ENCODE measurements at places on chromosomes 1 and 21. TPM values are rescaled to one million over a fixed set of nuclear protein-coding genes. Genes with fewer than 3 reads are reported as not detected.
A peak's percentile ranks its signal among the peaks of the same experiment; 100 is the strongest.

OPRD1 gene
- 0.21 TPM for total RNA-seq

YBX1 gene
- 894 TPM for total RNA-seq

CTSS gene
- 12.2 TPM for total RNA-seq

TARBP1 gene
- total RNA-seq, result 17.3 TPM

SPRR2D gene
- 8.0 TPM for total RNA-seq

GRCh38 chr1:226482196-226482595 is 66.4 kb upstream of the STUM start:
- no peak for DNase-seq

GRCh38 chr1:53262000-53262399 is 23.7 kb upstream of the MAGOH start:
- no peak for DNase-seq

- no peak for DNase-seq
These were observed 1.1 kb upstream of the GNG12 start for GRCh38 chr1:67834246-67834877.

DNA sequence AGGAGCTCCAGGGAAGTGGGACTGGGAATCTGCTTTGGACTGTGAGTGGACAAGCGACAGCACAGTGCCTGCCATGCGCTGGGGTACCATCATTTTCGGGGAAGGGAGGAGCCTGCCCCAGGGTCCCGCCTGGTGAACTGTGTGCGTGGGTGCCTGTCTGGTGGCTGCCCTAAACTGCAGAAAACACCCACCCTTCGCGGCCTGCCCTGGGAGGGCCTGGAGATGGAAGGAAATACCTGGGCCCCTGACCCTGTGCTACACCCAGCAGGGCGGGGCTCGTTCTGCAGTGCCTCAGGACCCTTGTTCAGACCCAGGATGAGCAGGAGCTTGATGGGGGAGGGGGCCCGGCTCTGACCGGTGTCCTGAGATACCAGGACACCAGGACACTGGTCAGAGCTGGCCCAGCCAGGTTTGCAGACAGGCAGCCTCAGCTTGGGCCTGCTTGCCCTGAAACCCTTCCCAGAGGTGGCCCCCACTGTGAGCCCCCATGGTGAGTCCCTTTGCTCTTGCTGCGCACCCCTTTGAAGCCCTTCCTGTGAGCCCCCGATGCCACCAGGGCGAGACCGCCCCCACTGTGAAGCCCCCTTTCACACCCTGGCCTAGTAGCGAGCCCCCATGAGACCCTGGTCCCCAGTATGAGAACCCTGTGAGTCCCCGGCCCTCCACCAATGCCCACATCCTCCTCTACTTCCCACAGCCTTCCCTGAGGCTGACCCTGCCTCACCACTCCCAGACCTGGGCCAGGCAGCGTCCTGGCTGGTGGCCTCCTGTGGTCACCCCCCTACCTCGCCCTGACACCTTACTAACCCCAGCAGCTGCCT is 2.6 kb downstream of the GJC2 start:
- DNase-seq, result no peak

GRCh38 chr1:63155437-63155836 is 166.9 kb upstream of the FOXD3 start:
- DNase-seq, result no peak

DNA sequence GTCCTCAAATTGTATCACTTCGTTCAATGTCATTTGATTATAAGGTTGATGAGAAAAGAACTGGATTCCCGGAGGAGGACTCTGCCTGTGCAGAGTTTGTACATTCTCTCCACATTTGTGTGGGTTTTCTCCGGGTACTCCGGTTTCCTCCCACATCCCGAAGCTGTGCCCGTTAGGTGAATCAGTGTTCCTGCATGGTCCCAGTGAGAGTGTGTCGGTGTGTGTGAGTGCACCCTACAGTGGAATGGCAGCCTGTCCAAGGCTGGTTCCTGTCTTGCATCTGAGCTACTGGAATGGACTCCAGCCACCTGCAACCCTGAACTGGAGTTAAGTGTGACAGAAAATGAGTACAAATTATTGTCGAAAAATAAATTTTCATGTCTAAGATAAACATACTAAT is 92.2 kb upstream of the KCTD3 start:
- DNase-seq, result no peak

- no peak for DNase-seq
These were observed 526 bp downstream of the TPR start for GRCh38 chr1:186374303-186375151.

GRCh38 chr1:76300556-76300955 is 226.0 kb downstream of the ST6GALNAC3 start:
- DNase-seq, result no peak

- no peak for DNase-seq
These were observed 23.4 kb upstream of the RNF187 start for GRCh38 chr1:228463559-228464455.

DNA sequence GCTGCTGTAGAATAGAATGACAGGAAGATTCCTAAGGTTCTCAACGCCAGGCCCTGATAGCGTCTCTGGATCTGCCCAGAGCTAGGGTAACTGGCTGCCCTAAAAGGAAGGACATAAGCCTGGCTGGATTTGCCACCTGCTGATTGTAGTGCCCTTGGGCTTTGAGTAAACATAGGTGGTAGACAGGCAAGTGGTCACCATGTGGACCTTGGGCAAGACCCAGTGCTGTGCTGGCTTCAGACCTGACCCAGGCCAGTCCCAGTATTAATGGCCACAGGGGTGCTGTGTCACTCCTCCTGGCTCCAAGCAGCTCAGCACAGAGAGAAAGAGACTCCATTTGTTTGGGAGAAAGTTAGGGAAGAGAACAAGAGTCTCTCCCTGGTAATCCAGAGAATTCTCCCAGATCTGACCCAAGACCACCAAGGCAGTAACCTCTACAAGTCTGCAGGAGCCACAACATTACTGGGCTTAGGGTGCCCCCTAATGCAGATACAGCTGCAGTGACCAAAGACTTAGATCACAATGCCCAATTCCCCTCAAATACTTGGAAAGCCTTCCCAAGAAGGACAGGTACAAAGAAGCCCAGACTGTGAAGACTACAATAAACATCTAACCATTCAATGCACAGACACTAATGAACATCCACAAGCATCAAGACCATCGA is 44.5 kb downstream of the PHTF1 start:
- no peak for DNase-seq

GRCh38 chr1:116306102-116306501 is 66.9 kb upstream of the ATP1A1 start:
- no peak for DNase-seq

GRCh38 chr1:101408212-101409042 is 171.6 kb downstream of the S1PR1 start:
- DNase-seq, result no peak

DNA sequence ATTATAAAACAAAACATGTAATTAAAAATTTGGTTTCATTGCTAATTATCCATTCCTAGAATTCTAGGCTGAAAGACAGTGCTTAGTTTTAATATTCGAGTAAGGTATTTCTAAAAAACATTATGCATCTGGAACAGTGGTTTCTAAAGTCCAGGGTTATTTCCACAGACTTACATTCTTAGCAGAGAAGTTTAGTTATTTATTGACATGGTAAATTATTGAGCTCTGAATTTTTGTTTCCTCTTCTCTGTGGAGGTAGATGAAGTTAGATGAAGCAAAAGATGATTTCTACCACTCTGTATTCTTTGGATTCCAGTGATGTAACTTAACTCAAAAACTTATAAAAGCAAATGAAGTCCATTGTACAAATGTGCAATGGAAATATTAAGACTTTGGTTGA is 709.4 kb downstream of the MRPL39 start:
- no peak for DNase-seq

DNA sequence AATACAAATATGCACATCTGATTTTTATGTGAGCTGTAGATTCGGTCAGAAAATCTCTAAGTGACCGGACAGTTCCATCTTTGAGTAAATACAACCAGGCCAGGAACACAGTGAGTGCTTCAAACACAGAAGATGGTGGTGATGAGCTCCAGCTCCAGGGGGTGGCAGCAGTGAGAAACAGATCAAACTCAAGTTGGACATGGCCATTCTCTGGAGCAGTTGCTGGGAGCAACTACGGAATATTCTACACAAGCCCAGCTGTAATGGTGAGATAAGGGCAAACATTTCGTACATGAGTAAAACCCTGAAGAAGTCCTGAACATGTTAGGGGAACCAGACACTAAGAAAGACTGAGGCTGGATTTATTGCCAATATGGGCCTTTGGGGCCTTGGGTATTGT is 100.7 kb downstream of the BARHL2 start:
- DNase-seq, result no peak

DNA sequence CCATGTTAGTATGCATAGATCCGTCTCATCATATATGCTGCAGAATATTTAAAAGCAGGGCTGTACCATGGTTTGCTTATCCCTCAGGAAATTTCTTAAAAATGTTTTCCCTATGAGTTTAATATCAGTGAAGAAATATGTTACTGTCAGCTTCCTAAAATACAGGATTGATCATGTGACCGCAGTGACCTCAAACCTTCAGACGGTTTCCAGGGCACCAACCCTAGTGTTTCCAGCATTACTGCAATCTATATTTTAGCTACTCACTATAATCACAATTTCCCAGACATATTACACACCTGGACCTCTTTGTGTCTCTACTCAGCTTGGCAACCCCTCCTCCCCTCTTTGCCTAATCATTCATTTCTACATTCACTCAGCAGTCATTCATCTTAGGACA is 7.7 kb upstream of the SDHB start:
- DNase-seq, result no peak

DNA sequence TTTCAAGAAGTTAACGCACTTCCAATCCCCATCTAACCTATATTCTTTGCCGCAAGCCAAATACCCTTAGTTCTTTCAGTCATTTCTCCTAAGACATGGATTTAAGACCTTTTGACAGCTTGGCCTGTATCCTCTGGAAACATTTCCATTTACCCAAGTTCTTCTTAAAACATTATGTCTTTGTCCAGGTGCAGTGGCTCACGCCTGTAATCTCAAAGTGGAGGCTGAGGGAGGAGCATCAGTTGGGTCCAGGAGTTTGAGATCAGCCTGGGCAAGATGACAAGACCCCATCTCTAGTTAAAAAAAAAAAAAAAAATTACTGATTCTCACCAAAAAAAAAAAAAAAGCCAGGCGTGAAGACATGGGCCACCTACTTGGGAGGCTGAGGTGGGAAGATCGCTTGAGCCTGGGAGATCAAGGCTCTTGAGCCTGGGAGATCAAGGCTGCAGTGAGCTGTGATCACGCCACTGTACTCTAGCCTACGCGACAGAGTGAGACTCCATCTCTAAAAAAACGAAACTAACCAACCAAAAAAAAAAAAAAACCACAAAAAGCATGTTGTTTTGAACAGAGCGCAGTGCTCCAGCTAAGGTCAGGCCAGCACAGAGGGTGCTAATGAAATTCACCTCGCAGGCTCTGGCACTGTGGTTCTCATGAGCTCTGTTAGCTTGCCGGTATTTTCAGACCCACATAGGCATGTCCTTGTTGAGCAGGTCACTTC is 36.0 kb downstream of the NUAK2 start:
- DNase-seq, result no peak

- DNase-seq, result no peak
These were observed 2233.1 kb downstream of the MRPL39 start for GRCh38 chr21:23374155-23374554.

DNA sequence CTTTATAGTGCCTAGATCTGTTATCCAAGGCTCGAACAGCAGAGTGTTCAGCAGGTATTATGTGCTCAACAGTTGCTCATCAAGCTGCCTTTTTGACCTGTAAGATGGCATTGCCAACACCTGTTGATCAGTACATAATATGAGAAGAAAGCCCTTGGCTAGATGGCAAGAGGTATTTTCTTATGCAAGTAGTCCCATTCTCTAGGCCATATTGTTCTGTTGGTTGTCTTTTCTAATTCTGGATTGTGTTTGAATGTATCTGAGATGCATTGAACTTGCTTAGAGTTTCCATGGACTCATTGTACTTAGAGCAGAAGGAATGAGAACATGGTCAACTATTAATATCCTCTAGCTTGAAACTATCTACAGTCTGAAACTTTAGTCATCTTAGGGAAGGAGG is 57.4 kb downstream of the LRRC8D start:
- no peak for DNase-seq

GRCh38 chr1:39088658-39089057 is 62.5 kb downstream of the NDUFS5 start:
- DNase-seq, result no peak

- no peak for DNase-seq
These were observed 6.8 kb downstream of the MIER1 start for GRCh38 chr1:66931590-66931989.

- DNase-seq, result peak; percentile 93
These were observed 84.7 kb upstream of the LYPLAL1 start for GRCh38 chr1:219088778-219089557.

DNA sequence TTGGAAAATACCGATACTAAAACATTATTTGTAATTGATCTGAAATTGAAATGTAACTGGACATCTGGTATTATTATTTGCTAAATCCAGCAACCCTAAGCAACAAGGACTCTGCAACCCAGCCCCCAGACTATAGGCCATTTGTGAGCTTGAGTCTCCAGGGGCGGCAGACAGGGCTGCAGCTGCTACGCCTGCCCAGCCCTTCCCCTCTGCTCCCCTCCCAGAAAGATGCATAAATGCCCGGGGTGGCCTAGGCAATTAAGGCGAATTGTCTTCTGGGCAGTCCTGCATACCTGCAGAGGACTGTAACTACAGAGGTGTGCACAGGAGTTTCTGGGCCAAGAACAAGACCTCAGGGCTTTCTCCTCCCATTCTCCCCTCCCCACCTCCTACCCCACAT is 41.2 kb upstream of the LBR start:
- no peak for DNase-seq

DNA sequence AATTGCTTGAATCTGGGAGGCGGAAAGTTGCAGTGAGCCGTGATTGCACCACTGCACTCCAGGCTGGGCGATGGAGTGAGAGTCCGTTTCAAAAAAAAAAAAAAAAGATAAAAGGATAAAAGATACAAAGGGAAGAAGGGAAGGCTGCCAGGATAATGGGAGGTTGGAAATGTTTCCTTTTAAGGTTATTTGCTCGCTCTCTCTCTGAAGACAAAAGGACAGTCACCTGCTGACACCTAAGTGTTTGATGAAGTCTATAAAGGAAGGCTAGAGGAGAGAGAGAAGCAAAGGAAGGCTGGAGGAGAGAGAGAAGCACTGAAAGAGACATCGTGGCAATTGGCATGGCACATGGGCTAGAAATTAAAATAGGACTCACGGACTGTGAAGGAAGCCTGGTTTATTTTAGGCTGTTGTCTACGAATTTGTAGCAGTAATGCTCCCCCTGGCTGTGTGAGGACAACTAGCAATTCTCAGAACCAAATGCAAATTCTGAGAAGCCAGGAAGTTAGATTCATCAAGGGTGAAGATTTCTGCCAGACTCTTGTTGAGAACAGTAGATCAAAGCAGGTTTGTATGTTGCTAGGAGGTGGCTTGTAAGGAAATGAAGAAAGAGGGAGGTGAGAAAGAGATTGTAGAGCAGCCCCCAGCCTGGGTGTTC is 154.2 kb downstream of the ZP4 start:
- DNase-seq, result no peak

DNA sequence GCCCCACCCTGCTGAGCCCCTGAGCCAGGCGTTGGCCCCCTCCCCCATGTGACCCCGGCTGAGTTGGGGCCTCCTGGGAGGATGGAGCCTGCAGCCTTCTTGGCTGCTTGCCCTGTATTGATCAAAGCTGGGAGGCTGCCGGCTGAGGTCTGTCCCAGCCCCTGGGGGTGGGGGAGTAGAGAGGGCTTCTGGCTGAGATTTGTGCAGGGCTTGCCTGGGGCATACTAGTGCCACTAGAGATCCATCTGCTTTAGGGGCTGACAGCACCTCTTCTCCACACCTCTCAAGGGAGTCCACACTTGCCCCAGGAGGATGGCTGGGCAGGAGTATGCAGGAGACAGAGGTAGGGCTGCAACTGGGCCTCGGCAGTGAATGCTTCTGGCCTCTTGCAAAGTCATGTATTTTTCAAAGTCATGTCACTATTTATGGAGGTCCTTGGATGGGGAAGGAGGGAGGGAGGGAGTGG is 53.6 kb upstream of the SSBP3 start:
- DNase-seq, result no peak

All from kidney epithelial cell (primary cell).